ENCODE measurements at places on chromosomes 1 and 21. TPM values are rescaled to one million over a fixed set of nuclear protein-coding genes. Genes with fewer than 3 reads are reported as not detected.

DNA sequence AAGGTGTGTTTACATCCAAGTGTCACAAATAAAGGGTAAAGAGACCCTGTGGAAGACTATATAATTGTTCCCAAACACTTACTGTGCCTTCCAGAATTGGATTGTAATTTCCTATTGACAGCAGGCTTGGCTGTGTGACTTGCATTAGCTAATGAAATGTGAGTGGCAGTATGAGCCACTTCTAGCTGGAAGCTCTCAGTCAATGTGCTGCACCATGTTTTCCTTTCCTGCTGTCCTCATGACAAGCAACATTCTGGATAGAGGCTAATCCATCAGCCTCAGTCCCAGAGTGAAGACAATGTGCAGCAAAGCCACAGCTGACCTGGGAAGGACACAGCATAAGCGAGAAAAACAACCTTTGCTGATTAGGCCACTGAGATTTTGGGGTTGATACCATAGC is 5.9 kb upstream of the FOXJ3 start:
- no peak overlapping the region for H3K27ac ChIP-seq
- H3K27me3 ChIP-seq: no peaks in the 10 kb centered on the region
- DNase-seq: no peak
- peaks cover 1% of the 10 kb centered on the region for H3K4me1 ChIP-seq
- no peaks in the 10 kb centered on the region for H3K36me3 ChIP-seq

DNA sequence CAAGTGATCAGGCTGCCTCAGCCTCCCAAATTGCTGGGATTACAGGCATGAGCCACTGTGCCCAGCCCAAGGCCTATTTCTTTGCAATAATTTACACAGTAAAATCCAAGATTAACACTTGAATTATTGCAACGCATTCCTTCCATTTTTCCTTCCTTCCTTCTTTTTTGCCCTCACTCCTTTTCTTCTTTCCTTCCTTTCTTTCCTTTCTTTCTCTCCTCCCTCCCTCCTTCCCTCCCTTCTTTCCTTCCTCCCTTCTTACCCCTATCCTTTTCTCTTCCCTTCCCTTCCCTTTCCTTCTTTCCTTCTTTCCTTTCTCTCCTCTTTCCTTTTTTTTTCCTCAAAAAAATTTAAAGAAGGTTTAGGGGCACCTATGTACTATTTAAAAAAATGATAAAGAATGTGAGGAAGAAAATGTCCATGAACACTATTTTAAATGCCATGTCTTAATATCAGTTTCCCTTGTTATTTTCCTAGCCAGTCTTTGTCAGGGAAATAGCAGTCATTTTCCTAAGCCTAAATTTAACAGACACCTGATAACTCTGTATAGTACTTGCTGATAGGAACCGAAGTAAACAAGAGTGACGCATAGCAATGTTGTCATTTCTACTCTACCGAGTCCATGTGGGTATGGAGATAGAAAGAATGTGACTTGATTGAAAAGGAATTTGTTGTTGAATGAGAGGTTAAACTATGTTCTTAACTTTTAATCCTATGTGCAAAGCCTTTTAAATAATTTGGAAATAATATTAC is 79.8 kb upstream of the HMCN1 start:
- DNase-seq: no peak
- no peaks in the 10 kb centered on the region for H3K27me3 ChIP-seq
- H3K4me3 ChIP-seq: no peak overlapping the region
- no peak overlapping the region for H3K27ac ChIP-seq
- H3K36me3 ChIP-seq: no peaks in the 10 kb centered on the region

DNA sequence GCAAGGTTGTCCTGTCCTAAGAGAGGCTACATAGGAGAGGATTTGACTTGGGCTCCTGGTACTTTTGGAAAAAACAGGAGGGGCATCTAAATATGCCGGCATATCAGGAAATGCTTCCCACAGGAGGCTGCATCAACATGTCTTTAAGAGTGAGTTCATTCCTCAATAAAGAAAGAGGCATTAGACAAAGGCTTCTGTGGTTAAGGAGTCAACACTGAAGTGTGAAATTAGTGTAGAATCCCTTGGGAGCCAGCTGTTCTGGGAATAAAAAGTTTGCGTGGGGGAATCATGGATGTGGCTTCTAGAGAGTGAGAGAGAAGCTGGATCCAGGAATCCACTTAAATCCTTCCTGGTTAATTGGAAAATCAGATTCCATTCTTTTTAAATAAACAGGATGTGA is 69.5 kb downstream of the DNM3 start:
- H3K36me3 ChIP-seq: no peaks in the 10 kb centered on the region
- no peak for DNase-seq
- no peaks in the 10 kb centered on the region for H3K4me1 ChIP-seq
- no peak overlapping the region for H3K27ac ChIP-seq
- no peaks in the 10 kb centered on the region for H3K27me3 ChIP-seq
- no peak overlapping the region for H3K4me3 ChIP-seq

- H3K4me1 ChIP-seq: peaks cover 15% of the 10 kb centered on the region
- no peaks in the 10 kb centered on the region for H3K27me3 ChIP-seq
- DNase-seq: no peak
- H3K4me3 ChIP-seq: no peak overlapping the region
- H3K36me3 ChIP-seq: peaks cover 82% of the 10 kb centered on the region
These were observed 4.7 kb downstream of the POGK start for GRCh38 chr1:166843769-166844596.

GRCh38 chr1:153768316-153769181 is 6.7 kb upstream of the SLC27A3 start:
- no peaks in the 10 kb centered on the region for H3K27me3 ChIP-seq
- no peak for DNase-seq
- no peak overlapping the region for H3K27ac ChIP-seq
- peaks cover 76% of the 10 kb centered on the region for H3K36me3 ChIP-seq

DNA sequence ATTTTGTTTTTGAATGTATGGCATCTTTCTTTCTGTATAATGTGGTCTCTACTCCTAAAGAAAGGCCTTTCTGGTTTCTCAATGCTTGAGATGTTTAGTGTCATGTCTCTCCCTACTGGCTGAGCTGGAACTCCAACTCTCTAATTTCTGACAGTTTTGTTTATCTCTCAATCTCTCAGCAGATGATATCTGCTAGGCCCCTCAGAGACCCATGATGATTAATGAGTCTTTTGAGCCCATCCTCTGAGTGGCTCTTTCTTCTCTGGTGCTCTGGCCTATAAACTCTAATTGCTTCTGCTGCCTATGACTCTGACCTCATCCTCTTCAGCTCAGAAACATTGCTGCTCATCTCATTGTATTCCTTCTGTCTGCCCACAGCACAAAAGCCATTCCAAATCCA is 46.6 kb downstream of the CRB1 start:
- no peak overlapping the region for H3K4me3 ChIP-seq
- no peaks in the 10 kb centered on the region for H3K4me1 ChIP-seq
- DNase-seq: no peak
- H3K27ac ChIP-seq: no peak overlapping the region
- no peaks in the 10 kb centered on the region for H3K36me3 ChIP-seq
- H3K27me3 ChIP-seq: no peaks in the 10 kb centered on the region

DNA sequence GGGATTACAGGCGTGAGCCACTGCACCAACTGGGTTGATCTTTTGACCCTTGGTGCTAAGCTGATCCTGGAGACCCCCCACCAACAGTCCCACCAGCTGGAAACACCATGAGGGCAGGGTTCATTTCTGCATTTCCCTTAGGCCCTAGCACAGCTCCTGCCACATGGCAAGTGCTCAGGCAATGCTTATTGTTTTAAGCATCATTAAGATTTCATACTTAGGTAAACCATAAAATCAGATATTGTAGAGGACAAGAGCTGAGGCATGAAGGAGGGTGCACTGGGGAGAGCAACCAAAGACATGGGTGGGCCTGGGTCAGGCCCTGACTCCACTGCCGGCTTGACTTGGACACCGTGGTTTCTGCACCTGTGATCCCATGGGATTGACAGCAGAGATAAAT is 17.7 kb downstream of the CHIT1 start:
- H3K36me3 ChIP-seq: no peaks in the 10 kb centered on the region
- H3K27me3 ChIP-seq: no peaks in the 10 kb centered on the region
- H3K4me1 ChIP-seq: no peaks in the 10 kb centered on the region
- no peak for DNase-seq
- H3K27ac ChIP-seq: no peak overlapping the region

DNA sequence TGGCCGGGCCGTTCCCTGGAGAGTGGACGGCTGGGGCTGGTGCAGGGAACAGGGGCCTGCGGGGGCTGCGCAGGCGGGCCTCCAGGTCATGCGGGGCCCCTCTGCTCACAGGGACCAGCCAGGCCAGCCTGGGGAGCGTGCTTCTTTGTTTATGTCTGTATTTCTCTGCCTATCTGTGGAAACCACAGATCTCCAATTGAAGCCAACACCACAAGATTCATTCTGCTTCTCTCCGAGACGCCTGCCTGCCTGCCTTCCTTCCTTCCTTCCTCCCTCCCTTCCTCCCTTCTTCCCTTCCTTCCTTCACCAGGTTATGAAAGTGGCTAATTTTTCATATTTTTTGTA is 39.9 kb upstream of the HMGN1 start:
- peak overlapping the region; percentile 67 for H3K27ac ChIP-seq
- no peak for DNase-seq
- peak overlapping the region; percentile 44 for H3K4me3 ChIP-seq
- H3K36me3 ChIP-seq: peaks cover 22% of the 10 kb centered on the region

DNA sequence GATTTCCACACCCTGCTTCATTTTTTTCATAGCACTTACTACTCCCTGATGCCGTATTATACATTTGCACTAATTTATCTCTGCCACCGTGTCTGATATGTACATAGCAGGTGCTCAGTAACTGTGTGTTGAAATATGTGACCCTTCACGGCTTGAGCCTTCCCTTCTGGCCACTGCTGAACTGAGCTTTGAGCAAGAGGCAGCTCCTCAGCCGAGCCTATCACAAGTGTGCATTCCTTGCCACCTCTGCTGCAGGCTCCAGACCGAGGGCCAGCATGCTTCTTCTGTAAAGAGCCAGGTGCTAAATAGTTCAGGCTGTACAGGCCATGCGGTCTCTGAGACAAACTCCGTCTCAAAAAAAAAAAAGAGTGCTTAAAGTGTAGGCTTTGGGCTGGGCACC is 22.6 kb downstream of the PLEKHM2 start:
- no peaks in the 10 kb centered on the region for H3K36me3 ChIP-seq
- no peak for DNase-seq
- no peaks in the 10 kb centered on the region for H3K4me1 ChIP-seq
- no peaks in the 10 kb centered on the region for H3K27me3 ChIP-seq
- H3K4me3 ChIP-seq: no peak overlapping the region

DNA sequence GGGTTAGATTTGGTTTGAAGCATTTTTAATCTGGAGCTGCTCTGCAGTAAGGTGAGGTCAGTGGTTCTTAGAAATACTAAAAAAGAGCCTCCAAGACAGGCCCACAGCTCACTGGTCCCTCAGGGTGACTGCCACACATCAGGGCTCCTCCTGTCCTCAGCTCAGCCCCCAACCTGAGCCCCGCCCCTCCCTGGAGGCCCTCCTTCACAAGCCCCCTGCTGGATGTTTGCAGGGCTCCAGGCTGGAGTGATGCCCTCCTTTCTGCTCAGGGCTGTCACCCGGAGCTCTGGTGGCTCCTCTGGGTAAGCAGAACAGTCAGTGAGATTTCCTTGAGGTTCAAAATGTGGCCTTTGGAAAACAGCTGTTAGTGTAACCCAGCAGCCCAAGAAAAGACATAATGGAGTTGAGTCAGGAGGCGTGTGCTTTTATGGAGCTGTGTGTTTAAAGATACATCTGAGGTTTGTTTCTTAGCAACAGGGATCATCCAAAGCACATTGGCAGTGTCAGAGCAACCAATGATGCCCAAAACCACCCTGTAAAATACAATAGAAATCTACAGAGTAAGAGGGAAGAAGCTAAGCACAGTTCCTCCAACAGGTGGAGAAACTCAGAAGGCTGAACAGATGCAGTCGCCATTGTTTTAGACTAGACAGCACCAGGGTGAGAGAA is 21.4 kb downstream of the STUM start:
- no peak overlapping the region for H3K4me3 ChIP-seq
- no peaks in the 10 kb centered on the region for H3K36me3 ChIP-seq
- peak; percentile 72 for DNase-seq
- H3K4me1 ChIP-seq: no peaks in the 10 kb centered on the region

DNA sequence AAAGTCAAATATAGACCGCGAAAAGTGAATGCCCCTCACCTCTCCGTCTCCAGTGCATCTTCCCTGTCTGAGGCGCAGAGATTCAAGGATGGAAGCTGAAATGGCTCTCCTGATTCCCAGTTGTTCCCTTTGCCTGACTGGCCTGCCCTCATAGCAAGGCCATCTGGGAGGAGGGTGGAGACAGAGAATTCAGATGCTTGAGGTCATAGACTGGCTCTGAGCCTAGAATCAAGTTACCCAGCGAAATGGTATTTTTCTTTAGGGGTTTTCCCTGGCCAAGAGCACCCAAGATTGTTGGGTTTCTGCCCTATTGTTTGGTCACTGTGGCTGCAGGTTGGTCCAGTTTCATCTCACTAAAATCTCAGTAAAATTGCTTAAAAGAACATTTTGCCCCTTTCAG is 7.2 kb downstream of the METTL13 start:
- H3K27me3 ChIP-seq: no peaks in the 10 kb centered on the region
- H3K4me1 ChIP-seq: peaks cover 19% of the 10 kb centered on the region
- peaks cover 36% of the 10 kb centered on the region for H3K36me3 ChIP-seq
- H3K27ac ChIP-seq: no peak overlapping the region
- H3K4me3 ChIP-seq: no peak overlapping the region

GRCh38 chr1:88504601-88505000 is 179.5 kb upstream of the PKN2 start:
- no peak overlapping the region for H3K4me3 ChIP-seq
- DNase-seq: no peak
- no peaks in the 10 kb centered on the region for H3K27me3 ChIP-seq
- H3K27ac ChIP-seq: no peak overlapping the region

GRCh38 chr21:27802816-27803475 is 836.1 kb upstream of the ADAMTS5 start:
- H3K27ac ChIP-seq: no peak overlapping the region
- H3K36me3 ChIP-seq: no peaks in the 10 kb centered on the region
- DNase-seq: peak; percentile 27
- no peak overlapping the region for H3K4me3 ChIP-seq

DNA sequence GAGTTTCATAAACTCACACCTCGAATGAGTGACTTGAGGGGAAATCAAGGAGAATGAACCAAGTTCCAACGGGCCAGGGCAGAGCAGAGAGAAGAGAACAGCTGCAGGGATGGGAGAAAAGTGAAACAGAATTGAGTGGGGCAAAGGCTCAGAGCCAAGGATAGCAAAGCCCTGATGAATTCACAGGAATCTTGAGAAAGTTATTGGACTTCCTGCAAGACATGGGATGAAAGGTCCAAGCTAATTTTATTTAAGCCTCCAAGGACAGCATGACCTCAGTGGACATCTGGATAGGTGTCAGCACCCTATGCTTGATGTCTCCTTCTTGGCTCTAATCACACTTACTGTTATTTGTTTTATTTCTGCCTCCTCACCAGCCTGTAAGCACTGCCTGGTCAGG is 43.0 kb upstream of the RAVER2 start:
- H3K36me3 ChIP-seq: no peaks in the 10 kb centered on the region
- H3K4me3 ChIP-seq: no peak overlapping the region
- no peaks in the 10 kb centered on the region for H3K4me1 ChIP-seq
- no peak overlapping the region for H3K27ac ChIP-seq
- DNase-seq: no peak
- H3K27me3 ChIP-seq: no peaks in the 10 kb centered on the region

- no peak overlapping the region for H3K4me3 ChIP-seq
- no peaks in the 10 kb centered on the region for H3K36me3 ChIP-seq
- no peaks in the 10 kb centered on the region for H3K4me1 ChIP-seq
- DNase-seq: no peak
- no peak overlapping the region for H3K27ac ChIP-seq
- H3K27me3 ChIP-seq: no peaks in the 10 kb centered on the region
These were observed 38.5 kb downstream of the IGFN1 start for GRCh38 chr1:201229095-201229494.

GRCh38 chr1:179545321-179545720 is 30.4 kb downstream of the NPHS2 start:
- no peak for DNase-seq
- no peaks in the 10 kb centered on the region for H3K4me1 ChIP-seq
- no peak overlapping the region for H3K27ac ChIP-seq
- H3K27me3 ChIP-seq: no peaks in the 10 kb centered on the region

Gene TRPM2
- not detected for polyA plus RNA-seq

Gene DDAH1
- polyA plus RNA-seq: 80.2 TPM

Gene DMRTA2
- polyA plus RNA-seq: not detected
